ENCODE measurements at places on chromosomes 2 and 18.
A peak's percentile ranks its signal among the peaks of the same experiment; 100 is the strongest.

DNA sequence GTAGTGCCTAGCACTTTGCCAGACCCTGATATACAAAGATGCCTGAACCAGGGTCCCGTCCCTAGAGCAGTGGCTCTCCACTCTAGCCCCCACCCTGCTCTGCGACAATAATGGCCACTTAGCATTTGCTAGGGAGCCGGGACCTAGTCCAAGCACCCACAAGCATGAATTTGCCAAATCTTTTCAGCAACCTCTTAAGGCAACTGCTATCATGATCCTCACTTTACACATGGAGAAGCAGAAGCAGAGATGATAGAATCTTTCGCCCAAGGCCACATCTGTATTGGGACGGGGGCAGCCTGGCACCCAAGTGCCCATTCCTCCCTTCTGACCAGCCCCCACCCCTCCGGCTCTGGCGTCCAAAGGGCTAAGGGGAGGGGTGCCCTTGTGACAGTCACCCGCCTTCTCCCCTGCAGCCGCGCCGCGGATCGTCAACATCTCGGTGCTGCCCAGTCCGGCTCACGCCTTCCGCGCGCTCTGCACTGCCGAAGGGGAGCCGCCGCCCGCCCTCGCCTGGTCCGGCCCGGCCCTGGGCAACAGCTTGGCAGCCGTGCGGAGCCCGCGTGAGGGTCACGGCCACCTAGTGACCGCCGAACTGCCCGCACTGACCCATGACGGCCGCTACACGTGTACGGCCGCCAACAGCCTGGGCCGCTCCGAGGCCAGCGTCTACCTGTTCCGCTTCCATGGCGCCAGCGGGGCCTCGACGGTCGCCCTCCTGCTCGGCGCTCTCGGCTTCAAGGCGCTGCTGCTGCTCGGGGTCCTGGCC lies 13.0 kb downstream of the SIGLEC15 start:
- DNase-seq: no peak

- no peak for DNase-seq
These were observed 30.5 kb downstream of the ZEB2 start for GRCh38 chr2:144489315-144489916.

DNA sequence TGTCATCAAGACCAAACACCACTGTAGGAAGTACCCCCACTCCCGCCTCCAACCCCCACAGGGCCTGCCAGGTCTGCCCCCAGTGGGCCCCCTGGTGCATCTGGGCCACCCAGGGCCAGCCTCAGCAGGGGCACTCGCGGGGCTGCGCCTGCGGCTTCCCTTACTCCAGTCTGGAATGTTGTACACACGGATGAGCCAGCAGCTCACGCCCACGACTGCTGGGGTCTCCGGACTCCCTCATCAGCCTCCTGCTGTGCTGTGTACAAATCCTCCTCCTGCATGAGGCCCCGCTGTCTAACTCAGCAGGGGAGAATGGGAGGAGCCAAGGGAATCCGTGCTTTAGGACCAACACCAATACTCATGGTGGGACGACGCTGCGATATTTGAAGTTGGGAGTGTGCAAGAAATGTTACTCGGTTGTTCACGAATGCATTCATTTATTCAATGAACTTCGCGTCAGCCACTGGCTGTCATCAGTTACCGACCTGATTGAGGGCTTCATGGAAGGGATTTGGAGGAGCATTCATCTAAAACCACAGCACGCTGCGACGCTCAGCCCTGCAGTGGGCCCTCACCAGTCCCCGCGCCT lies 654 bp upstream of the ASB1 start:
- DNase-seq: no peak

DNA sequence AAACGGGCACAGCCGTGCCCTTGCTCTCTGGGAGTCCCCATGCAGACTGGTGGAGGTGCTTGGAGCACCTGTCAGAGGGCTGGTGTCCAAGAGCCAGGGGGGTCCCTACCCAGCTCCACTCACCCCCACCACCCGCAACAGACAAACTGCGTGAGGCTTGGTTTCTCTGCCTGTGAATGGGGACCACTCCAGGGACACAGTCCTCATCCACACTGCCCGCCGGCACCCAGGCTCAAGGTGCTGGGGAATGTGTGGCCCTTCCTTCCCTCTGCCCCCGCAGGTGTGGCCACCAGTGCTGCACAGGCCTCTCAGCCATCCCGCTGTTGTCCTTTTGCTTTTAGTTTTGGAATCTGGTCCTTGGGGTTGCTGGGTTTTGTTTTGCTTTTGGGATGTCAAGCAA lies 136.5 kb upstream of the ZNF236 start:
- DNase-seq: no peak

GRCh38 chr2:29166242-29167039 lies 51.2 kb downstream of the CLIP4 start:
- peak; percentile 26 for DNase-seq

DNA sequence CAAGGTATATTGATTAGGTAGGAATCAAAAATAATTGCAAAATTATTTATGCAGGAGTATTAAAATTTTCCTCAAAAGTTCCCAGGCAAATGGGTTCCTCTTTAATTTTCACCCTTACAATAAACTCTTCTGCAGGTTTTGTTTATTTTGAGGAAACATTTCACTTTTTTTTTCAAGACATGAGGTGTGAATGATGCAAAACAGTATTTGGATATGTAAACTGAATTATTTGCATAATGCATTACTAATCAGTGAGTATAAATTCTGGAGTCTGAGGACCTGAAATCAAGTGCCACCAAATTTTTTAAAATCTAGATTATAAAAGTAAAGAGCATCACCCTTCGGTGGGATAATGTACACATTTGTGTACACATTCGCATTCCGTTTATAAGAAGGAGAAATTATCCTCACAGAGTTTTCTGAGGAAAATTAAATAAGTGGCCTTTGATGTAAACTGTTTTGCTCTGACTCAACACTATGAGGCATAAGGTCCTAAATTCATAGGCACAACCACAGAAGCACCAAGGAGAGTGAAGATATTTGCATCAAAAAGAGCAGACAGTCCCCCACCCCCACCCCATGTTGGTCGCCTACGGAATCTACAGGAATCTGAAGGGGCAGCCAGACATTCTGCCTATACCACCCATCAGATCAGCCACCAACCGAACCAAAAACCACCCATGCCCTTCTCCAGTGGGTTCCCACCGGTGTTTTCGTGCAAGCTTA lies 33.1 kb downstream of the BCL11A start:
- DNase-seq: no peak

GRCh38 chr2:199458806-199459285 lies 1.1 kb upstream of the SATB2 start:
- no peak for DNase-seq

DNA sequence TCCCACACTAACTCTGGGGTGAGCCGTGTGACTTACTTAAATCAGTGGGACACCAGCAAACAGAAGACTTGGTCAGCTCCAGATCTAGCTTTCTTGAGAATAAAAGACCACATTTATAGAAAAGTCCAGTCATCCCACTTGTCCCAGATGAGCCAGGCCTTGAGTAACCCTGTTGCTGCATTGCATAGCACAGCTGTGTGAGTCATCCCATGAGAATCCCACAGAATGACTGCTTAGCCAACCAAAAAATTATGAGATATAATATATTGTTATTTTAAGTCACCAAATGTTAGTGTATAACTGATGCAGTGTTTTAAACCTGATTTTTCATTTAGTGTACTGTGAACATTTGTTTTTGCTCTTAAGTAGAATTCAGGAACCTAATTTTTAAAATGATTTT lies 94.2 kb upstream of the FSHR start:
- DNase-seq: peak; percentile 41

DNA sequence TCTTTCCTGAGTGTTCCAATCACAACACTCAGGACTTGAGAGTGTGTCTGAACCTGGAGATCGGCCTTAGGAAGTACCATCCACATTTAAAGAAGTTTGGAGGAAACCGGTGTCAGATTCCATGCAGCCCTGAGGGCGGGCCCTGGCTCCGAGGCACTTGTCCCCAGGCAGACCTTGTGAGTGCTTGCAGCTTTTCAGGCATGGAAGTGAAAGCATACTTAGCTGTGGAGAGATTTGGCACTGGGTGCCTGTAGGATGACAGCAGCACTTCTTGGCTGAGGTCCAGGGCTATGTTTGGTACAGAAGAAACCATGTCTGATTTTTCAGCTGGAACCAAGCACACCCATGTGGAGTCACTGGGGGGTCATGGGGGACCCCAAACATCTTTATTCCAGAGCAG lies 230.8 kb downstream of the SEPTIN10 start:
- DNase-seq: no peak

DNA sequence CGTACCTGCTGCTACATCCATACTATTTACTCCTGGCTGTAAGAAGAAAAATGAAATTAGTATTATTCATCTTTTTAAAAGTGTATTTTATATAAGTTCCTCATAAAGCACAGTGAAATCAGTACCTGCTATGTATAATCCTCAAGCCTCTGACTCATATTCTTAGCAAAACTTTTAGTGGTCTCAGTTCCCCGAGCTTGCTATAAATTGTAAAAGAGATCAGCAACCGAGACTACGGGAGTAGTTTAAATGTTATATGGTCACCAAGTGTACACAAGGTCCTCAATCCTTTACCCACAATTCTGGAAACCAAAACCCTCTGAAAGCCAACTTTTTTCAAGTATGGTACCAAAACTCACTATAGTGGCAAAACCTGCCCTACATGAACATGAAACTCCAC lies 24.2 kb downstream of the PRPF40A start:
- no peak for DNase-seq

- DNase-seq: peak; percentile 10
These were observed 12.2 kb upstream of the EDAR start for GRCh38 chr2:109001201-109001600.

DNA sequence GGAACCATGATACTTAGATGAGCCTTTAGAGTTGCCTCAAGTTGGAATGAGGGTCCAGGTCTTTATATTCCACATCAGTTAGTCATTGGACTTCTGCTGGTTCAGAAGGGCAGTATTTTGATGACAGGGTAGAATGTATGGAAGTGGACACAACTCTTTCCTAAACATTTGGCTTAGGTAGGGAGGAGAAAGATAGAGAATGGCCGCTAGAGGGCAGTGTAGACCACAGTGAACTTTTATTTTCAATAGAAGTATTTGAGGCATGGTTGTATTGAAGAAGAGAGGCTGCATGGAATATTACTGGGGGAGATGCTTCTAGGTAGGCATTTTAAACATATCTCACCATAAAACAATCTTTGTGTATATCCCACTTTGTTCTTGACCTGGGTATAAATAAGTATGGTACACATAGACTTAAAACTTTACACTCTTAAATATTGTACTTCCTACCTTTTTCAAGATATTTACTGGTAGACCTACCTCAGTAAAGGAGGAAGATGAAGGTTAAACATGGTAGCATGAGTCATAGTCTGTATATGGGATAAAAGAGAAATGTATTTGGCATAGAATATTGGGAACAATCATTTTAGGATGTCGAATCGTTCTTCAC lies 497.6 kb upstream of the FAM98A start:
- DNase-seq: no peak
